HT1080 (cell line): ENCODE measurements at places on chromosomes 1 and 21. TPM values are rescaled to one million over a fixed set of nuclear protein-coding genes. Genes with fewer than 3 reads are reported as not detected.
A peak's percentile ranks its signal among the peaks of the same experiment; 100 is the strongest.

DNA sequence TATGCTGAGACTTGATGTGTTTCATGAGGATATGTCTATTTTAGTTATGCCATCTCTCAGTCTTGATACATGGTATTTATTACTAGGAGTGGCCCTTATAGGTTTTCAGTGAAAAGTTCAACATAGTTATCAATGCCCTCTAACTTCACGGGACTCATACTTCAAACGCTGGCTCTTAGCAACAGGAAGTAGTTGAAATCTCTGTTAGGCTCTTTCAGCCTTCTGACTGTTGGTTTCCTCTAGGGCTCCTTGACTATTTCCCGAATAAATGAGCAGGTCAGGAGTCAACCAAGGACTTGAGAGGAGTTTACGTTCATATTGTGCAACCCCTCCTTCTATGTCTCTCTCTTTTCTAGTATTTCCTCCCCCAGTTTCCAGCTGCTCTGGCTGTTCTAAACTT is 141.8 kb downstream of the RGS7 start:
- peak; percentile 17 for DNase-seq

DNA sequence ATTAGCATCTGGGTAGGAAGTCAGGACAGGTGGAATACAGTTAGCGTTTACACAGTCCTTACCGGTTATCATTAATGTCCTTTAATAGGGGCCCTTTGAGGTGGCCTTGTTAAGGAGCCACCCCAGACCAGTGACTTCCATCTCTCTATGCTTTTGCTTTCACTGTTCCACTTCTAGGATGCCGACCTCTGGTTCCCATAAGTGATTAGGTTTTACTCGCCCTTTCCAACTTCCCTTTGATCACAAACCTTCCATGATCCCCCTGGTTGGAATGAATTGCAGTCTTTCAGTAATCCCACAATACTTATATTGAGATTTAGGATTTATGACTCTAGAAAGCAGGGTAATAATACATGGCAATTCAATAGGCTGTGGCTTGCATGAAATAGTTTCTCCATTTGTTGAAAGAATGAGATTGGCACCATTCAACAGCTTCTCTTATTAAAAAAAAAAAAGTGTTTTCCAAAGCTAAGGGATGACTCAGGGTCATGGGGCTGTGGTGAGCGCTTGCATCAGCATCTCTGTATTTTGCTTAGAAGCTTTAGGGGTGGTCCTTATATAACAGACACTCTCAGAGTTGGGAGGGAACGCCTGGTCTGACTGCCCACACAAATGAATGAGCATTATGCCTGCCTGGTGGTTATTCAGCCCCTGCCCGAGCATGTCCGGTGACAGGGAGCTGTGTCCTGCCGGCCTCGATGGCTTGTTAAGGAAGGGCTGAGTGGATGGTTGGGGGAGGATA is 110.5 kb downstream of the CNIH3 start:
- peak; percentile 96 for DNase-seq

GRCh38 chr1:202967684-202968281 is 726 bp upstream of the CYB5R1 start:
- peak; percentile 2 for DNase-seq

- DNase-seq, result peak; percentile 97
Measured at GRCh38 chr1:28971980-28972771, 57.8 kb downstream of the EPB41 start.

- peak; percentile 65 for DNase-seq
Measured at GRCh38 chr1:63902844-63903589, 129.2 kb downstream of the ROR1 start.

DNA sequence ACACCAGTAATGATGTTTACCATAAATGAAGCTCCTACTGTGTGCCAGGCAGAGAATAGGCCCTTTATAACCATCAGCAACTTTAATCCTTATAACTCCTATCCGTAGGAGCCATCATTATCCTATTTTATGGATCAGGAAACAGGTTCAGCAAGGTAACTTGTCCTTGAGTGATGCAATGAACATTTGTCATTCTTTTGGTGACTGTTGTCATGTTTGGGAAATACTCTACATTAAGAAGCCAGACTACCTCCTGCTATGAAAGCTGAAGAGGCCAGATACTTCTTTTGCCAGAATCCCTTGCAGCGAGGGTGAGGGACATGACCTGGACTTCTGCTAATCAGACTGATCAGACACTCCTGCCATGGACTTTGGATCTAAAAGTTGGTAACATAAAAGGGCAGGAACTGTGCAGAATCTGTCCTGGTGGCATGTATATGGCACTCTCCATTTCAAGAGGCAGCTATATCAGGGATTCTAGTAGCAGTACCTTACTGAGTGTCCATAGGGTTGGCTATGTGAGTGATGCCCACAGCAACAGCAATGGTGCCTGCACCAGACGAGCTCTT is 33.1 kb upstream of the SRRM1 start:
- no peak for DNase-seq

DNA sequence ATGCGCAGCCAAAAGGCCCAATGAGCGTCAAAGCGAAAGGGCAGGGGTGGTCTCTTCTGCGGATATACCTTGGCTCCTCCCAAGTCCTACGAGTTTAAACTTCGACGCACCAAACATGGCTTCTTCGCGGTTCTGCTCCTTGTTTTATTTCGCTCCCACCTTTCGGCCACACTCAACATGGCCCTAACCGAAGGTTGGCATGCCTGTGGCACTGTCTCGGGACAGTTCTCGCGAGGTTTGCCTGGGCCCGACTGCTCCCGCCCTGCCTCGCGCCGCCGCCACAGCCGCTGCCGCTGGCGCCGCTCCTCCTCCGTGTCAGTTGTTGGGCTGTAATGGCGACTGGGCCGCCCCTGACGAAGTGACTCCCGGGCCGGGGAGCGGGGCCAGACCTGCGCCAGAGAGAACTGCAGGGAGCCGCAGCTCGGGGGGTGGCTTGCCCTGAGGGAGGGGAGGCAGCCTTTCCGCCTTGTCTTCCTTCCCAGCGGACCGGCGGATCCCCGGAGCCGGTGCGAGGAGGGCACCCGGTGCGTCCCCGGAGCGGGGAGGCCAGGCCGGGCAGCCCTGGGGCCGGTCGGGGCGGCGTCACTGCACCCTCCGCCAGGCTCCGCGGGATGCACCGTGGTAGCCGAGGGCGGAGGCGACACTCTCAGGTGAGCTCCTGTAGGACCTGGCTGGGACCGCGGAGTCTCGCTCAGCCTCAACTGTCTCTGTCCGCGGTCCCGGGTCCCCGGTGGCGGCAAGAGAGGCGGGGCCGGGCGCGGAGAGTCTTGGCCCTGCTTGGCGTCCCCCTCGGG is at the start of gene CEP350:
TSS of gene CEP350 (plus strand) at position 318 of the 794 bp plus-strand sequence. CDS start 31,372 bp downstream, outside the sequence.
- peak; percentile 99 for DNase-seq

DNA sequence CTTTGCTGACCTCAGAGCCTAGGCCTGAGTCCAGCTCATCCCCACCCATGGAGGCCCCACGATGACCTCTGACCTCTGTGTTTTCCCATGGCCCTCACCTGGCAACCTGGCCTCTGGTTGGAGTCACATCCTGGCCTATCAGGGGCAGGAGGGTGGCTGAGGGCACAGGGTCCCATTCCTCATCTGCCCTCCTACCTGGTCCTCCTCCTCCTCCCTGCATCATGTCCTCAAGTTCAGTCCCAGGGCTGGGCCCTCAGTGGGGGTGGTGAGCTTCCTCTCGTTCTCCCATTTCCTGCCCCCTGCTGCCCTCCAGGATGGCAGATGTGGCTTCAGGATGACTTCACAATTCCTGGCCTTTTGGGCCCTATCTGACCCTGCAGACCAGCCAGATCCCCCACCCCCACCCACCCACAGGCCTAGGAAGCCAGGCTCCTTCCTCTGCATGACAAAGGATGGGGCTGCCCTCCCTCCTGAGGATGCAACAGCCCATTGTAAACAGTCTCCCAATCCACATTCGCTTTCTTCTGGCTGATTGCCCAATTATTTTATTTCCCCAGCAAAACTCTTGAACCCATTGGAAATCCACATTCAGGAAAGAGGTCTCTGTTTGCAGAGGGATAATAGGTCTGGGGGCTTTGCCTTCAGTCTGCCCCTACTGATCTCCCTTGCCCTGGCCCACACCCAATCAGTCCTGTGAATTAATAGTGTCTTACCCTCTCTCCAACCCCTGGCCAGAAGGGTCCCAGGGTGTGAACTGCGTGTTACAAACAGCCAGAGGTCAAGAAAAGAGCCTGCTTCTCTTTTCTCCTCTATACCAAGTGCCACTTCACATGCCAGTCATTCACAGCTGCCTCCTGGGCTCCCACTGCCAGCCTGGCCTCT is 10.3 kb upstream of the LEFTY1 start:
- DNase-seq, result no peak

- peak; percentile 18 for DNase-seq
Measured at GRCh38 chr1:154129391-154129970, 25.4 kb downstream of the NUP210L start.

DNA sequence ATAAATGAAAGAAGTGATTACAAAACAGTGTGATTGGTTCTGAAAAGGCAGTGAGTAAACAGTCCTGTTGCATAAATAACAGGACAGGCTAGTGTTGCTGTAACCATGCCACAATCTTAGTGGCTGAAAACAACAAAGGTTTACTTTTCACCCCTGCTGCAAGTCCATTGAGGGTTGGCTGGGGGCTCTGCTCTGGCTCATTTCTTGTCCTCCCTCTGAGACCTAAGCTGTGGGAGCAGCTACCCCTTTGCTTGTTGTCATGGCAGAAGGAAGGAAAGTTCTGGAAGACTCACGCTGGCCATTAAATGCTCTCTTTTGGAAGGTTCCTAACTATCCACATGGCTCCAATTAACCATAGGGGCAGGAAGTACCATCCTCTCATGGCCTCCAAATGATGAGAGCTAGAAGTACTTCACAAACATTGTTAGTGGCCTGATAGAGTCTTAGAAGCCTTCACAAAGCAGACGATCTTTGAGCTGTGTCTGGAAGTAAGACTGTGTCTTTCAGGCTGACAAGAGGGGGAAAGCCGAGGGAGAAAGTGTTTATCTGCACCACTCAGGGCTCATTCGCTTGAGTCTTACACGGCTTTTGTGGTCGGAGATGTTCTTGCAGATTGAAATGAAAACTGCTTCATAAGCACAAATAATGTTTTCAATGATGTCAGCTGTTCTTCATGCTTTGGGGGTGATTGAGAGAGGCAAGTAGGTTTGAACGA is 11.9 kb downstream of the RCSD1 start:
- no peak for DNase-seq

- DNase-seq, result no peak
Measured at GRCh38 chr1:94909486-94909885, 17.4 kb downstream of the CNN3 start.

DNA sequence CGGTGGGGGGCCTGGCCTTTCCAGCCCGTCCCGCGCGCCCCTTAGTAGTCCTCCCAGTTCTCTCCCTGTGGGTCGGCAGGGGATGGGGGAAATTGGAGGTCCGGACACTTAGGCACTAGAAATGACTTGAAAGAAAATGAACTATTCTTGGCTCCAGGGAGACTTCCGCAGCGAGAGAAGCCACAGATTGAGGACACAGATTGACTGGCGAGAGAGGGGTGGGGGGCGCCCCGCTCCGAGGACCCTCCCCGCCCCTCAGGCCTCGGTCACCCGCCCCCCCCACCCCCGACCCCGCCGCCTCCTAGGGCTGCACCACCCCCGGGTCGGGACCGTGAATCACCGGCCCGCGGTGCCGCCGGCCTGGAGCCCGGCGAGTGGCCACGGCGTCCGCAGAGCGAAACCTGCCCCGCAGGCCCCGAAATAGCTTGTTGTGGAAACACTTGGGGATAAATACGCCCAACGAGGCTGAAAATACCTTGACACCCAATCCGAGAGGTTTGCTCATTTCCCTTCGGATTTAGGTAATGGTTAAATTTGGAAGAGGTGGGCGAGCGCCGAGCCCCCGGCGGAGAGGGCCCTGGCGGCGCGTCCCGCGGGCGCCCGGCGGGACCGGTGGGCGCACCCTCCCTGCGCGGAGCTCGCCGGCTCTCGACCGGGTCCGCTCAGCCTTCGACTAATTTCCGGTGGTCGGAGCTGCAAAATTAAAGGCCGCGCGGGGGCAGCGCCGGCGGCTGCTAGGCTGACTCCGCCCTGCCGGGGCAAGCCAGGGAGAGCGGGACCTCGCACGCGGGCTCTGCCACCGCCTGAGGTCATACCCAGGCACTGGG is at the start of gene GFI1:
TSS of gene GFI1 (minus strand) at position 675 of the 827 bp plus-strand sequence. CDS start 3,438 bp downstream, outside the sequence.
- DNase-seq, result no peak

CRYBG2 gene
- 0.03 and 0.27 TPM in 2 replicates for total RNA-seq

CLCNKB gene
- not detected in 2 replicates for total RNA-seq

USP33 gene
- total RNA-seq, result 48.7 and 49.7 TPM in 2 replicates

TMCO1 gene
- total RNA-seq, result 77.4 and 88.3 TPM in 2 replicates

SLC25A34 gene
- 0.07 and 0.16 TPM in 2 replicates for total RNA-seq

NR5A2 gene
- total RNA-seq, result 0.19 and 0.23 TPM in 2 replicates
